ENCODE measurements at places on chromosomes 11 and 22.

- DNase-seq: peak; percentile 94
These were observed 9.1 kb downstream of the DCHS1 start for GRCh38 chr11:6646576-6646917.

DNA sequence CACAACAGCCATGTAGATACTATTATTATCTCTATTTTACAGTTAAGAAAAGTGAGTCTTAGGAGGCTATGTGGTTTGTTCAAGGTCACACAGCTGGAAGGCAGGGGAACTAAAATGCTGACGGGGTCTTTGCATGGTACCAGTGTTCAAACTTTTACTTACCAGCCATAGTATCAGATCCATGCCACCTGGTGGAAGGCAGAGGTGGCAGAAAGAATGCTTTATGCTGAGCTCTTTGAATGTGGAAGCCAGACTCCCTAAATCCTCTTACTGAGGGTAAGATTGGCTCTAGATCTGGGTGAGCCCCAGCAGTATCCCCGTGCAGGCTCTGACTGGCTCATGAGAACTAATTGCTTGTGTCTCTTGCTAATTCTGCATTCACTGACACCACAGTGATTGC is 54.3 kb upstream of the NAV2 start:
- no peak for DNase-seq

DNA sequence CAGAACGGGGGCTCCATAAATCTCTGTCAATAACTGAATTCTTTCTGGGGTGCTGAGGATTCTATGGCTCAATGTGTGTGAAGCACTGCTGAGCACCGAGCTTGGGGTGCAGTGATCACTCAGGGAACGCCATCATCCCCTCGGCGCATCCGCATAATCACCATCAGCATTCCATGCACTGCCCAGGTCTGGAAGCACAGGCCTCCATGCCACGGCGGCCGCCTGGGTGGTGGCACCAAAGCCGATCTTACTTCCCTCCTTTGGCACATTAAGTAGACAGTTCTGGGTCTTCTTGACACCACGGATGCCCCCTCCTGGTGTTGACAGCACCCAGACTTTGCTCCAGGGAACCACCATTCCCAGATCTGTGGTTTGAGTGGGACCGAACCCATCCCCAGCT is 15.6 kb downstream of the LTO1 start:
- DNase-seq: no peak

- no peak for DNase-seq
These were observed 73.3 kb upstream of the ISX start for GRCh38 chr22:34992672-34993071.

GRCh38 chr11:7924536-7924935 is 6.5 kb downstream of the OR10A6 start:
- DNase-seq: no peak

- DNase-seq: peak; percentile 70
These were observed 300.7 kb upstream of the PDGFD start for GRCh38 chr11:104464691-104465090.

- no peak for DNase-seq
These were observed 17.2 kb downstream of the PPFIBP2 start for GRCh38 chr11:7531011-7531410.

DNA sequence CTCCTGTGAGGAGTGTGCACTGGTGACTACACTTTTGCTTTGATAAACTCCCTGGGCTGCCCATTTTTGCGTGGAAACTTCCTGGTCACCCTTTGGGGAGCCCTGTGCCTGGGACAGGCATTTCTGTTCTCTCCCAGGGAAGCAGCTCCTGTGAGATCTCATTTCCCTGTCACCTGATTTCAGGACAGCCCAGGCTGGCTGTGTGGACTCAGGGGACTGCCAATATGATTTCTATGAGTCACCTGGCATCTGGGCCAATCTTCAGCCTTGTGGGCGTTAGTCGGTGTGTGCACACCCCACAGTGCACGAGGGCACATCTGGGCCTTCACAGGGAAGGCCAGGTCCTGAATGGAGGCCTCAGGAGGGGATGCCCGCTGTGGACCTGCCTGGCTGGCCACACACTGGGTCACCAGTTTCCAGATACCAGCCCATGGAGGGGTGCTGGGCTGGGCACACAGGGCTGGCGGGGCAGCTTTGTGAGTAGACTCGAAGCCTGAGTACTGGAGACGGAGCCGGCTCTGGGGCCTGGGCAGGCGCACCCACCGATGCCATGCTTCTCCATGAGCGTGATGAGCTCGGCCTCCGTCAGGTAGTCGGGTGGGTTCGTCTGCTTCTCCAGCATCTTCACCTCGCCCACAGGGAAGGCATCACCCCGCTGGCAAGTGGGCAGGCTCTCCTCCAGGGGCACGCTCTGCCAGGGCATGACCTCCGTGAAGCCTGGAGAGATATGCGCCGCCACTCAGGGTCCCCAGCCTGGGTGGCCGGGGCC is 9.4 kb upstream of the PPM1F start:
- no peak for DNase-seq

GRCh38 chr22:40451210-40451609 is 80.8 kb downstream of the SGSM3 start:
- no peak for DNase-seq

DNA sequence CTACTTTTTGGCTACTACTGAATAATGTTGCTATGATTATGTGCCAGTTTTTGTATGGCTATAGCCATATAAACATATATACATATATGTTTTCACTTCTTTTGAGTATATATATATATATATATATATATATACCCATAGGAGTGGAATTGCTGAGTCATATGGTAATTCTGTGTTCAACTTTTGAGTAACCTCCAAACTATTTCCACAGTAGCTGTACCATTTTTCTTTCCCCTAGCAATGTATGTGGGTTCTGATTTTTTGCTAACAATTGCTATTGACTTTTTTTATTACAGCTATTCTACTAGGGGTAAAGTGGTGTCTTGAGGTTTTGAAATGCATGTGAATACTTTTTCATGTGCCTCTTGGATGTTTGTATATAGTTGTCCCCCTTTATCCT is 30.4 kb downstream of the CBL start:
- no peak for DNase-seq

DNA sequence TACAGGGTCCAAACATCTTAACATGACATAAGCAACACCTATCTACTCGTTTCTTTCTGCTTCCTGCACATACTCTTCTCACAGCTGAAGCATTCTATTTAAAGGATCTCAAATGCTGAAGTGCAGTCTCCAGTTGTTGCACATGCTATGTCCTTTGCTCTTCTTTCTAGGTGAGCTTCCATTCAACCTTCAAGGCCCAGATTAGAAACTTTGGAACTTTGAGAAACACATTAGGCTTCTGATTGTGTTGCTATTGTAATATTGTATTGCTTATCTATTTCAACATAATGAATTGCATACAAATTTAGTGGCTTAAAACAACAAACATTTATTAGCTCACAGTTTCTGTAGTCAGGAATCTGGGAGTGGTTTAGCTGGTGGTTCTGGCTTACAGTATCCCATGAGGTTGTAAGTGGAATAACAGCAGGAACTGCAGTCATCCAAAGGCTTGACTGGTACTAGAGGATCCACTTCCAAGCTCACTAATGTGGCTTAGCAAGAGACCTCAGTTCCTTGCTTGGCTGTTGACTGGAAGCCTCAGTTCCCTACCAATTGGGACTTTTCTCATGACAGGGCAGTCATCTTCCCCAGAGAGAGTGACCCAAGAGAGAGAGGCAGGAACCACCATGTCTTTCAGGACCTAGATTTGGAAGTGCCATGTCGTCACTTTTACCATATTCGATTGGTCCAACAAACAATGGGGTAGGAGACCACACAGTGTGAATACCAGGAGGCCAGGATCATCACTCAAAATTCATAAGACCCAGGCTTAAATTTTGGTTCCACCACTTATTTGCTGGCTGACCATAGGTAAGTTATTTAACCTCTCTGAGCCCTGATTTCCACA is 27.2 kb upstream of the RASSF10 start:
- no peak for DNase-seq

DNA sequence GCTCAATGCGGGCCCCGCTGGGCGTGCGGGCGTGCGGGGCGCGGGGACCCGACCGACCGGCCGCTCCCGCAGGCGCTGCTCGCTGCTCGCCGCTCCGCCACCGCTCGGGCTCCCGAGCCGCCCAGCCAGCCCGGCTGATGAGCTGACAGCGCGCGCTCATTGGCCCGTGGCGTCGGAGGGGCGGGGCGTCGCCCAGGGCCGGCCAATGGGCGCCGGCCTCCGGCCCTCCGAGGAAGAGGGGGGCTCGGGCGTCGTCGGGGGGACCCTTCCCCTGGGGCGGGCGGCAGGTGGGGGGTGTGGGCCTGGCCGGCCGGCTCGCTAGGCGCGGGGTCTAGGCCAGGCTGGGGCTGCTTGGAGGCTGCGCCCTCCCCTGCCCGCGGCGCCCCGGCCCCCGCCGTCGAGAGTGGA is at the start of gene SCUBE1:
Gene SCUBE1, minus strand, starts transcription at position 111 of the 408 bp plus-strand sequence. CDS start 111 bp downstream, outside the sequence.
- DNase-seq: peak; percentile 43

DNA sequence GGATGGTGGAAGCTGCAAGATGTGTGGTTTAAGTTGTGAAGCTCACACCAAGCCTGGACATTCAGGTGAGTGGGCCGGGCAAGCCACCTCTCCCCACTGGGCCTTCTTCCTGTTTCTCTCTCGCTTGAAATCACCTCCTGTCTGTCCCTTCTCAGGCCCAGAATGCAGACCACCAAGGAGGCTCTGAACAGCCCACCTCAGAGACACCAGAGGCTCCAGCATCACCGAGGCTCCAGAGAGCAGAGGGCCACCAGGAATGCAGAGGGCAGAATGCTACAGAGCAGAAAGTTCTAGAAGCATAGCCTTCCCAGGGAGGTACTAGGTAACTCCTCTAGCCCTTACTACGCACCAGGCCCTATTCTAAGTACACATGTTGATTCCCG is 14.8 kb upstream of the IL2RB start:
- no peak for DNase-seq

DNA sequence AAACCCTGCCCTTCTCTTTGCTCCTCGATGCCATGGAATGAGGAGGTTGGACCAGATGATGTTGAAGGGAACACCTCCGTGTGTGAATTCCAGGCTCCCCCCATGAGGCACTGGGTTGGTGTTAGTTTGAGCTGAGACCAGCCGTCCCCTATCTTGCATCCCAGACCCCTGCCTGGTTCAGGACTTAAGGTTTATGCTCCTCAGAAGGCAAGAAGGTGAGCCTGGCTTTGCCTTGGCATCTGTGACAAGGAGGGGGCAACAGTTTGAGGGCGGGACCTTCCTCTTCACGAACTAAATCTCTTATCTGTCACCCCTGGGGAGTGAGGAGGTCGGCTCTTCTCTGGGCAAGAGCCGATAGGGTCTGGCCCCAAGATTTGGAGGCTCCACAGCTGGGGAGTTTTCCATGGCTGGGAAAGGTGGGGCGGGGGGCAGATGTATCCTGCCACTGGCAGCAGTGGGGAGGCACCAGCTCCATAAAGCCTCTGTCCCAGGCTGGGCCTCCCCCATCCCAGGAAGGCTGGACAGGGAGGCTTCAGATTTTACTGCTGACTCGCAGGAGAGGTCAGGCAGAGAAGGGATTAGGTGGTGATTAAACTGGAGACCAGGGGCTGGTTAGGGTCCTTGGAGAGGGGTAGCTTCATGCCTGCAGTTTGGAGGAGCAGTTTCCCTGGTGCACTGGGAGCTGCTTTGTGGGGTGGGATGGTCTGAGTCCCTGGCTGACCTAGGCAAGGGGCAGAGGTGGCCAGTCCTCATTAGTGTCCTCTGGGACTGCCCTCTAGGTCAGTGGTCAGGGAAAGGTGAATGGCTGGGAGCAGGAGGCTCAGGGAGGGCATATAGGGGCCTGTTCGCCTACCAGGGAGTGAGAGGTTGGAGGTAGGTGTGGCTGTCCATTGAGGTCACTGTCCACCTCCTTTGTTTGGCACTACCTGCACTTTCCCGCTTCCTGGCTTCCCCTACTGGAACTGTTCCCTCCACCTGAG is 1.1 kb downstream of the SEC14L2 start:
- DNase-seq: no peak

- no peak for DNase-seq
These were observed 39.6 kb upstream of the HORMAD2 start for GRCh38 chr22:30040499-30041260.

DNA sequence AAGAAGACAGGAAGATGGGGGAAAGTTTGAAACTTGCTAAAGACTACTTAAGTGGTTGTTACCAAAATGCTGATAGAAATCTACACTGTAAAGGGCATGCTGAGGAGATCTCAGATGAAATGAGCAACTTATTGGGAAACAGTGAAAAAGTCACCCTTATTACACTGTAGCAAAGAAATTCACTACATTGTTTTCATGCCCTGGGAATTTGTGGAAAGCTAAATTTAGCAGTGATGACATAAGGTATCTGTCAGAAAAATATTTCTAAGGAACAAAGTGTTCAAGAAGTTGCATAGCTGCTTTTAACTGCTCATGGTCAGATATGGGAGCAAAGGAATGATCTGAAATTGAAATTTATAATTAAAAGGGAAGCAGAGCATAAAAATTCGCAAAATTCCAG is 702.4 kb upstream of the LRRC4C start:
- DNase-seq: no peak

GRCh38 chr11:127567237-127567932 is 566.8 kb upstream of the KIRREL3 start:
- DNase-seq: no peak

GRCh38 chr22:26462641-26463040 is 20.9 kb downstream of the HPS4 start:
- no peak for DNase-seq
